Kidney epithelial cell (primary cell): ENCODE measurements at places on chromosomes 4 and X.

DNA sequence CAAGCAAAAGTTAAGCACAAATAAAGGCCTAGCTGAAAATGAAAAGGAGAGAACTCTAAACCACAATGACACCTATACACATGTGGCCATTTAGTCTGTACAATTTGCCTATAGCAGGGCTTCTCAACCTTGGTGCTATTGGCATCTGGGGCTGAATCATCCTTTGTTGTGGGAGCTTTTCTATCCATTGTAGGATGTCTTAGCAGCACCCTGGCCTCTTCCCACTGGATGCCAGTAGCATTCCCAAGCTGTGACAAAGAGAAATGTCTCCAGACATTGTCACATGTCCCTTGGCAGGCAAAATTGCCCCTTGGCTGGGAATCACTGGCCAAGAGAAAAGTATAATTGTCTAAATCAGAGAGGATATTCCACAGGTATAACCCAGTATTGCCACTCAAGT lies 13.5 kb upstream of the PRPS2 start:
- no peak for DNase-seq

DNA sequence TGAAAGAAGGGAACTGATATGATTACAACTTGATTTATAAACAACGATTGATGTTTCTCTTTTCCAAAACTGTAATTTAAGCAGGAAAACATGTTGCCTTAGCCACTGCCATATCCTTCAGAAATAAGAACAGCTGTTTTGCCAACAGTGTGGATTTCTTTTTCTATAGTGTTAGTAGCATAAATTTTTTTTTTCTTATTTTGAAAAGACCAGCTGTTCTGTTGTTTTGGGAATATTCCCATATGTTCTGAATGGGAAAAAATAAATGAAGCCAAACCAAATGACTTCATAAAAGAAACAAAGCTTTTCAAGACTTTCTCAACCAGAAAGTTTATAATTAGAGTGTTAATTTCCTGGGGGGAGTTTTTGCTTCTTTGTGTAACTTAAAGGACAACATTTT lies 83.9 kb upstream of the ARHGAP24 start:
- DNase-seq: no peak

DNA sequence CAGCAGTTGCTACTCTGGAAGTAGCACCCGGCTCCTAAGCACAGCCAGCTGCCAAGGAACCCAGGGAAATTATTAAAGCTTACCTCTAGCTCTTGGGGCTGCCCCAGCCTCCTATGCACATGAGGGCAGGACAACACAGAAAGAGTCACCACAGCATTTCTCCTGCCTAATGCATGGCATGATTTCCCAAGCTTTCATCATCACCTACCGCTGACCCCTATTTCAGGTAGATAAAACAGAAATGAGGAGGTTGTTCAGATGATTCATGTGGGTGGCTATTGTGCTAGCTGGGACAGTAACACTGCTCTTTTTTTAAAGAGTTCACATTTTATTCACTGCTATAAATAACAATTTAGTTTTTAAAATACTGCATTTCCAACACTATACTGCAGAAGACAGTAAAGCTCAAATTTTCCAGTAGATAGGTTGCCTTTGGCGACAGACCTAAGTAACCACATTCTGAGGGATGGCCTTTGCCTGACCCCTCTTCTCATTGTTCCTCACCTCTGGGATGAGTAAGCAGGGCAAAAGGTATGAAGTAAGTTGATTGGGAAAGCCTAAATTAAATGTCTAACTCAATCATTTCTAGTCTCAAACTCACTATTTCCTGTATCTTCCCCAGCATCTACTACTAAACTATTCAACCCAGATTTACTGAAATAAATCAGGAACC lies 16.7 kb downstream of the CASK start:
- DNase-seq: peak; percentile 28

DNA sequence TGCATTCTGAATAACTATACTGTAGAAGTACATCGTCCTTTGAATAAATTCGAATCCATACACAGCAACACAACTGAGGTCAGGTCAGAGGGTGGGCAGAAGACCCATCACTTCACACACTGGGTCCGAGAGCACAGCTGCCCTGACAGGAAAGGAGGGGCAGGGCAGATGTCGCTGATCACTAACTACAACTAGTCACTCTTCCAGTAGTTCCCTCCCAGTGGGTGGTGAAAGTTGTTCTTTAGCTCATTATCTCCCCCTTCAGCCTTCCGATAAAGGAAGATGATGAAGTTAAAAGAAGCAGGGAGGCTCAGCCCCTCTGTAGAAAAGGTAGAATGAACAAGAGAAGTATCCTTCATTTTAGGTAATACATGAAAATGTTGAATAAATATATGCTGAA lies 278.9 kb downstream of the INPP4B start:
- no peak for DNase-seq

DNA sequence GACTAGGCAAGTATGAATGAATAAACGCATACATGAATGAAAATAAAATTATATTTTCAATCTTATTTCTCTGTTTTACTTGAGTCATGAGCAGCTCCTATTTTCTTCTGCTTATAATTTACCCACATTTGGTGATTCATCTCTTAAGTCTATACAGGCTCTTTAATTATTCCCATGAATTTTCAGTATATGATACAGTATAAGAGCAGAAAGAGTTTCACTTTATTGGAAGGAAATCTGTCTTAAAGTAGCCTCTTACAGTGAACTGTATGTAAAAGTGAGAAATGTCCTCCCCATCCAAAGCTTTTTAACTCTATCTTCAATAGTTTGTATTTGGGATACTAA lies 50.8 kb downstream of the TMEM165 start:
- DNase-seq: no peak

DNA sequence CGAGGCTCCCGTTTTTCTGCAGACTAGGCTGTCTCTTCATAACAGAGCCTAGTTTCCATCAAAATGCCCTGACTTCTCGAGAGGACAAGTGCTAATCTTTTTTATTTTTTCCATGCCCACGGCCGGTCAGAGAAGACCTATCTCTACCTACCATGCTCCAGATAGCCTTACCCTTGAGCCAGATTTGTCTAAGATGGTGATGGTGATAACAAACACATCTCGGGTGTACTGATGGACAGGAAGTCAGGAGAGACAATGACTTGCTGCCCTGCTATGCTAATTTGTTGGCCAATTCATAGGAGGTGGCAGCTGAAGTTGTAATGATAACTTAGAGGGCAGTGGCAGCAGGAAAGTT lies 42.2 kb upstream of the NKRF start:
- DNase-seq: no peak
